Neural crest cell (in vitro differentiated cells): ENCODE measurements at places on chromosomes 11 and 22. TPM values are rescaled to one million over a fixed set of nuclear protein-coding genes. Genes with fewer than 3 reads are reported as not detected.

- no peak overlapping the region for H3K27ac ChIP-seq
- no peaks in the 10 kb centered on the region for H3K36me3 ChIP-seq
- H3K4me3 ChIP-seq: no peak overlapping the region
- peaks cover 4% of the 10 kb centered on the region for H3K27me3 ChIP-seq
- no peak for DNase-seq
Observed at GRCh38 chr11:60252213-60253108, 9.5 kb upstream of the MS4A4E start.

DNA sequence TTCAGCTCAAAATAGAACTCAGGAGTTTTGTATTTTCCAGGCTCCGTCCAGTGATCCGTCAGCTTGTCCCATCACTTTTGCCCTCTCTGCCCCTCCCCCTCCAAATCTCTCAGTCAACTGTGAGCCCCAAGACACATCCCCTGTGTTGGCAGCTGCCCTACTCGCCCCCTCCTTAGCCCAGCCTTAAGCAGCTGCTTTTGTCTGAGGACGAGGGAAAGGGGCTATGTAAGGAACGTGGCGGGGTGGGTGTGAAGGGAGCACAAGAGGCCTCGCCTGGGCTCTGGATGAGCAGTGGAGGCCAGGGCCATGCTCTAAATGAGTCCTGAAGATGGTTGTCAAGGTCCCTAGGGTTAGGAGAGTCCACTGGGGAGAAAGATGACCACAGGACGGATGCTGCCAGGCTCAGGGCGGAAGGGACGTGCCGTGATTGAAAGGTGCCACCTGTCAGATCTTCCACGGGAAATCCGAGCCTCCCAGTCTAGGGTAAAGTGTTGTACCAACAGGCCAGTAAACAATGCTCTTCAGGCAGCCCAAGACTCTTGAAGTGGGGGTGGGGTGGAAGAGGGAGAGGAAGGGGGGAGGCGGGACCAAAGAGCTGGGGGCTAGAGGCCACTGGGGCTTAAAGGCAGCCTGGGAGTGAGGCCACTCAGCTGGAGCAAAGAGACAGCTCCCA lies at the start of gene SMTNL1:
SMTNL1 (plus strand) TSS at position 649 of the 673 bp plus-strand sequence. CDS start 5,048 bp downstream, outside the sequence.
- peak within 1 kb of the TSS; percentile 32 for H3K27ac ChIP-seq
- peaks cover 10% of the 10 kb centered on the region for H3K27me3 ChIP-seq
- H3K4me3 ChIP-seq: no peak within 1 kb of the TSS
- H3K4me1 ChIP-seq: peaks cover 4% of the 10 kb centered on the region
- no peaks in the 10 kb centered on the region for H3K36me3 ChIP-seq

Gene MMP3
- not detected in 2 replicates for total RNA-seq

DNA sequence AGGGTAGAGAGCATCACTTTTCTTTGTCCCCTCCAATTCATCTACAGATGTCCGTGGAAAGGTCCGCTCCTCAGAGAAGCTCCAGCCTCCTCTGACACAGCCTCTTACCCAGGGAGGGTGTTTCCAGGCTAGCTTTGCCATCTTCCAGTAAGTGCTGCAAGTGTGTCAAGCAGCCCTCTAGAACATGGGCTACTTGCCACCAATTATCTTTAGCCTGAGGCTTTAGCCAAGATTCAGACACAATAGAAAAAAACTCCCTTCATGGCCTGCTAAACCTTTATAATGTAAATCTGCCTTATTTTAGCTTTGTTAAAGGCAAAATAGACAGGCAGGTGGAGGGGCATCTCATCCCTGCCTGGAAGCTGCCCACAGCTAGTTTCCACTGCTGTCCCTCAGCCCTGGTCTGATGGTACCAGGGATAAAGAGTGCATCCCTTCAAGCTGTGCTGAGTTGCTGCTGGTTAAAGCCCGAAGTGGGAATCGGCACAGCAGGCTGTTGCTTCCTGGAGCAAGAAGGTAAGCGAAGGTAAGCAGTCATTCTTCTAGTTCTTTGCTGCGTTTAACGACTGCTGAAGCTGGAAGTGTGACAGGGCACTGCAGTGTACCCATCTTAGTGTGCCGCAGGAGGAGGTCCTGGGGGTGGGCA lies 190.1 kb upstream of the E2F8 start:
- no peak overlapping the region for H3K4me3 ChIP-seq
- H3K27ac ChIP-seq: no peak overlapping the region
- peaks cover 1% of the 10 kb centered on the region for H3K36me3 ChIP-seq

Gene HTR3B
- total RNA-seq: 0.26 and 0.52 TPM in 2 replicates

DNA sequence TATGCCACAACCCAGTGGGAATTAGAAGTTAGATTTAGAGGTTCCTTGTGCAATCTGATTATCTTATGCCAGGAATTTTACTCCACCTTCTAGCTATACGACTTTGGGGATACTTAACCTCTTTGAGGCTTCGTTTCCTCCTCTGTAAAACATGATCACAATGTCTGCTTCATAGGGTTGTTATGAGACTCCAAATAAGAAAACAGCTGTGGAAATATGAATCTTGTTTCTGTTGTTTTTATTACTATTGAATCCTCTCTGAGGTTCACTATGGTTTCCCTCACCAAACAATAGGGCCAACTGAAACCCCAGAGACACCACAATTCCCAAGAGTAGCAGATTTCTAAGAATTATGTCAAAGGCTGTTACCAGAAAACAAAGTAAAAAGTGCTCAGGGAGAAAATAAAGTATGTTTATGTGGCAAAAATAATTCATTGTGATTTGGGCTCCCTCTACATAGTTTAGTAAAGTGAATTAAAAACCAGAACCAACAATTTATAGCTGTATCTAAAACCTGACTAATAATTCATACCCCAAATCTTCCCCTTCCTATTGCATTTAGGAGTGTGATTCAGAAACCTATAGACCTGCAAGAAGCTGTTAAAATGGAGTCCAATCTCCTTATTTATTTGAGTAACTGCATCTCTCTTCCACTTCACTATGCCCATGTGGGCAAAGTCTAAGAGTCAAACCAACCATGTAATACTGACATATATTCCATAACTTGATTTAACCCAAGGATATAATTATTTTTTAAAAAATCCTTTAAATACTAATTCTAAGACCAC lies 38.4 kb downstream of the AMBRA1 start:
- H3K4me3 ChIP-seq: no peak overlapping the region
- DNase-seq: no peak
- no peaks in the 10 kb centered on the region for H3K27me3 ChIP-seq
- H3K4me1 ChIP-seq: peaks cover 13% of the 10 kb centered on the region
- no peak overlapping the region for H3K27ac ChIP-seq
- no peaks in the 10 kb centered on the region for H3K36me3 ChIP-seq

- no peaks in the 10 kb centered on the region for H3K36me3 ChIP-seq
- H3K27ac ChIP-seq: no peak overlapping the region
Observed at GRCh38 chr11:46338988-46339666, 8.1 kb upstream of the DGKZ start.

GRCh38 chr11:1783725-1784529 lies 20.2 kb upstream of the CTSD start:
- no peak for DNase-seq
- H3K4me1 ChIP-seq: peaks cover 17% of the 10 kb centered on the region
- no peak overlapping the region for H3K27ac ChIP-seq
- H3K4me3 ChIP-seq: no peak overlapping the region

DNA sequence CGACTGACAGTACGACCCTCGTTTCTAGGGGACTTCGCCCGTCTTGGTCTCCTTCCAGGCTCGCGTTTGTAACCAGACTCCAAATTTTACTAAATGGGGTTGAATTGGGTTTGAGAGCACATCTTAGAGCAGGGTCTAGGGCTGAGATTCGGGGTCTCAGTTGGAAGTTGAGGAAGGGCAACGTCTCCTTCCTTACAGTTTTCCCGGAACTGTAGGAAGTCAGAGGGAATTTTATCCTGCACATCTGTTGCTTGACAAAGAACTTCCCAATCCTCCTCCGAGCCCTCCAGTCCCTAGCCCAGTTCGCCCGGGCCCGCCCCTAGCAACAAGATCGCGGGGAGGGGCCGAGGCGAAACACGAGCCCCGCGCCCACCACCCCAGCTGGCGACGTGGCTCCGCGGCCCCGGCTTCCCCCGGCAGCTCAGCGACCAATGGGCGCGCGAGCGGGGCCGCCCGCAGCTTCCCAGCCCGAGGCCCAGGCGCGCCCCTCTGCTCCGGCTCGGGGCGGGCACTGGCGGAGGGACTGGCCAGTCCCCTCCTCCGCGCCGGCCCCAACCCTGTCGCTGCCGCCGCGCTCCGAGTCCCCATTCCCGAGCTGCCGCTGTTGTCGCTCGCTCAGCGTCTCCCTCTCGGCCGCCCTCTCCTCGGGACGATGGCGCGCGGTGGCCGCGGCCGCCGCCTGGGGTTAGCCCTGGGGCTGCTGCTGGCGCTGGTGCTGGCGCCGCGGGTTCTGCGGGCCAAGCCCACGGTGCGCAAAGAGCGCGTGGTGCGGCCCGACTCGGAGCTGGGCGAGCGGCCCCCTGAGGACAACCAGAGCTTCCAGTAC lies at the start of gene RCN1:
RCN1 (plus strand) TSS at position 530 of the 826 bp plus-strand sequence; CDS start at position 653, 123 bp downstream.
- peak; percentile 82 for DNase-seq
- H3K4me3 ChIP-seq: peak within 1 kb of the TSS; percentile 97
- H3K27me3 ChIP-seq: peaks cover 2% of the 10 kb centered on the region
- H3K27ac ChIP-seq: peak within 1 kb of the TSS; percentile 98

GRCh38 chr11:7630002-7630401 lies 43.3 kb downstream of the CYB5R2 start:
- H3K36me3 ChIP-seq: no peaks in the 10 kb centered on the region
- H3K4me3 ChIP-seq: no peak overlapping the region
- no peaks in the 10 kb centered on the region for H3K27me3 ChIP-seq
- no peak for DNase-seq
- H3K27ac ChIP-seq: no peak overlapping the region

GRCh38 chr22:41240377-41241132 lies at the start of gene CHADL:
Gene CHADL, minus strand, starts transcription at chr22:41240931. Its CDS starts 50 bp downstream, at chr22:41240881.
- peak; percentile 56 for DNase-seq
- no peak within 1 kb of the TSS for H3K27ac ChIP-seq
- no peaks in the 10 kb centered on the region for H3K27me3 ChIP-seq
- peaks cover 9% of the 10 kb centered on the region for H3K4me1 ChIP-seq

GRCh38 chr22:50483977-50484853 lies 2.4 kb upstream of the MIOX start:
- DNase-seq: no peak
- no peak overlapping the region for H3K4me3 ChIP-seq
- no peaks in the 10 kb centered on the region for H3K36me3 ChIP-seq

Gene LIN7C
- 33.2 and 34.0 TPM in 2 replicates for total RNA-seq

Gene EIF4ENIF1
- total RNA-seq: 47.4 and 48.1 TPM in 2 replicates

DNA sequence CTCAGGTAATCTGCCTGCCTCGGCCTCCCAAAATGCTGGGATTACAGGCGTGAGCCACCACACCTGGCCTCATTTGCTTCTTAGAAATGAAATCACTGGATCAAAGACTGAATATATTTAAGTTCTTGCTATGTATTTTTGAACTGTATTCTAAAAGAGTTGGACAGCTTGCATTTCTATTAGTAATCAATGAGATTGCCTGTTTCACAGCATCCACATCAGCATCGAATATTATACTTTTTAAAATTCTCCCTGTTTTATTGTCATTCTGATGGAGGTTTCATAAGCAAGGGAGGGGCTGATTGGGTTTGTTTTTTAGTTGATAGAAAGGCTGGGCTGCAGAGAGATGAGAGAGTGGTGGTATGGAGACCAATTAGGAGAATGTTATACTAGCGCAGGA lies 68.7 kb upstream of the CREB3L1 start:
- H3K4me3 ChIP-seq: no peak overlapping the region
- H3K36me3 ChIP-seq: no peaks in the 10 kb centered on the region
- H3K27me3 ChIP-seq: peaks cover 24% of the 10 kb centered on the region
- H3K4me1 ChIP-seq: peaks cover 4% of the 10 kb centered on the region

- H3K4me3 ChIP-seq: no peak overlapping the region
- H3K27ac ChIP-seq: no peak overlapping the region
- no peaks in the 10 kb centered on the region for H3K4me1 ChIP-seq
- H3K27me3 ChIP-seq: peaks cover 23% of the 10 kb centered on the region
- H3K36me3 ChIP-seq: peaks cover 2% of the 10 kb centered on the region
- DNase-seq: no peak
Observed at GRCh38 chr11:129790106-129790505, 25.5 kb upstream of the TMEM45B start.

- no peaks in the 10 kb centered on the region for H3K4me1 ChIP-seq
- no peak for DNase-seq
- peaks cover 9% of the 10 kb centered on the region for H3K36me3 ChIP-seq
- H3K4me3 ChIP-seq: no peak overlapping the region
- H3K27me3 ChIP-seq: no peaks in the 10 kb centered on the region
Observed at GRCh38 chr11:27159335-27159679, 118.7 kb downstream of the BBOX1 start.

DNA sequence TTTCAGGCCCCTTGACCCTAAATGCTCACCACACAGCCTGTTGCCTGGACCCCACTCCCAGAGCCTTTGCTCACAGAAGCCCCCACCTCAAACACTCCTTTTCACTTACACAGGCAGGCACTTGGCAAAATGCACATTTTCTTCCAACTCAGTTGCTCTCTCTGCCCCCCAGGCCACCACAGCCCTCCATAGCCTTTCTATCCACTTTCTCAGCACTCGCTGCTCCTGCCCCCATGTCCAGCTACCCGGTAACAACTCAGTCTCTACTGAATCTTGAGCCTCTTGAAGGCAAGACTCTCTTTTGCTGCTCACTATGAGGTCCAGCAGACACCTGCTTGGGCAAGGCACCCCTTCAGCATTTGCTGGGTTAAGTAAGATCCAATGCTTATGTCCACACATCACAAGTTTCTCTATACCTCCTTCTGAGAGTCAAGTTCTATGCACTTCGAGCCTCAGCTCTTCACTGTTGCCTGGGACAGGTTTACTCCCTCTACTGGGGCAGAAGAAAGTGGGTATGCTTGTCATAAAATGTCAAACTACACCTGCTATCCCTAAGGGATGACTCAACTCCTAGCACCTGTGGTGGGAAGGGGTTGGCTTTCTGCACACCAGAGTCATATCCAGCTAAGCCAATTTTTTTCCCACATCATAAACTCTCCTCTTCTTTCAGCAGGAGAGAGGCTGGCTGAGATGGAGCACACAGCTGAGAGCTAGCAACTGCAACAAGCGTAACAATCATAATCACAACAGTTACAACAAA lies 36.9 kb downstream of the MORC2 start:
- no peaks in the 10 kb centered on the region for H3K27me3 ChIP-seq
- no peak overlapping the region for H3K27ac ChIP-seq
- H3K4me1 ChIP-seq: no peaks in the 10 kb centered on the region
- H3K36me3 ChIP-seq: peaks cover 34% of the 10 kb centered on the region
- H3K4me3 ChIP-seq: no peak overlapping the region

DNA sequence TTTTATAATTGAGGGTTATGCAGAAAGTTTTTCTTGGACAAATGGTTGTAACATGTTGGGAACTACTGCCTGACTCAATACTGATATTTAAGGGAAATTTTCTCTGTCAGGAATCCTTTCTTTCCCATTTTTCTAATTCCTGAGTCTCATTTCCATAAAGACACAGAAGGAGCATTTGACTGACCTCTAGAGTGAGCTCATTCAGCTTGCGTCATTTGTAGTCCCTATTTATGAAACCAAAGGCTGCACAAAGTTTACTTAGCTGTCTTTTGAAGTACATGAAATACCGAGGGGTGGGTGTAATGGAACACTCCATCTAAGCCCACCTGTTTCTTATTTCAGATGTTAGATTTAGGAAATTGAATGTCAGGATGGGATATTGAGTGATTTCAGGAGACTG lies 359.5 kb upstream of the C11orf87 start:
- no peak for DNase-seq
- H3K27ac ChIP-seq: no peak overlapping the region
- H3K4me1 ChIP-seq: no peaks in the 10 kb centered on the region
- H3K4me3 ChIP-seq: no peak overlapping the region

DNA sequence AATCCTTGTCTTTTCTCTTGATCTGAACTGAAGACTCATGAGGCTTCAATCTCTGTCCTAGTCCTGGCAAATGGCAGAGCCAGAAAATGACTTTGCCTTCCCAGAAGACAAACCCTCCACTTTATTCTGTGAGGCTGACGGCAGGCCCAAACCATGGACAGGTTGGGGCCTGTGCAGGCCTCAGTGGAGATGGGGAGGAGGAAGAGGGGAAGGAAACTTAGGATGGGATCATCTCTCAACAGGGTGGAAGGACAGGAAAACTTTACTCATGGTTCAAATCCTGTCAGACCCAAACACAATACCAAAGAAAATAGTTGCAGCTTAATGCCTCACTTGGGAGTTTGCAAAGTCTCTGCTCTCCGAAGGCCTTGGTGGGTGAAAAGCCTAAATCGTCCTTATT lies 9.8 kb downstream of the RPL27A start:
- DNase-seq: no peak
- H3K4me3 ChIP-seq: peak overlapping the region; percentile 29
- peaks cover 9% of the 10 kb centered on the region for H3K27me3 ChIP-seq
